Stimulated activated CD8-positive, alpha-beta memory T cell treated with anti-CD3 and anti-CD28 coated beads, Interleukin-7, amount 100 ng/mL, for 1 hour (primary cell): ENCODE measurements at places on chromosomes 3 and 15.

DNA sequence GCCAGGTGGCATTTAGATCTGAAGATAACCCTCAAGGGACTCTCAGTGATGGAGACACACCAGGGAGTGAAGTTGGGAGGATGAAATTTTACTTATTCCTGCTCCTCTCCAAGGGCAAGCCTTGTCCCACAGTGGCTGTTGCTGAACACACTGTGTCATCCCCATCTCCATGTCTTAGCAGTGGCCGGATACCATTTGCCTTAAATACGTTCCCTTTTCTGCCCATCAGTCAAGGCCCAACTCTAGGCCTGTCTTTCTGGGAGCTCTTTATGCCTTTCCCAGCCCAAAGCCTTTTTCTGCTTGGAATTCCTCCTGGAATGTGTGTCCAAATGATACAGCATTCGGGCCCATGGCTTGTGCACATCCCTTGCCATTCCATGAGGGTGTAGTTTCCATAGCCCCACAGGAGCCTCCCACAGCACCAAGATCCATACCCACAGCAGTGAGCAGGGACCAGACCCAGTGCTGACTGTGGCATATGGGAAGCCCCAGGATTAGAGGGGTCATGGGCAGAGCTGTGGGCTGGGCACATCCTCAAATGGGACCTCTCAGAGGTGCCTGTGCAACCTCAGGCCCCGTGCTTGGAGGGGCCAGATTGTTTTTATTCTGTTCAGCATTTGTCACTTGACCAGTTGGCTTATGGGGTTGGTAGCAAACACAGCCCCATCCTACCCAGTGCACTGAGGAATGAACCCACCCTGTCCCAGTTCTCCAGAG lies 63.7 kb upstream of the PRR23C start:
- no peak for DNase-seq

GRCh38 chr15:75599401-75599800 lies 20.3 kb upstream of the PTPN9 start:
- no peak for DNase-seq

DNA sequence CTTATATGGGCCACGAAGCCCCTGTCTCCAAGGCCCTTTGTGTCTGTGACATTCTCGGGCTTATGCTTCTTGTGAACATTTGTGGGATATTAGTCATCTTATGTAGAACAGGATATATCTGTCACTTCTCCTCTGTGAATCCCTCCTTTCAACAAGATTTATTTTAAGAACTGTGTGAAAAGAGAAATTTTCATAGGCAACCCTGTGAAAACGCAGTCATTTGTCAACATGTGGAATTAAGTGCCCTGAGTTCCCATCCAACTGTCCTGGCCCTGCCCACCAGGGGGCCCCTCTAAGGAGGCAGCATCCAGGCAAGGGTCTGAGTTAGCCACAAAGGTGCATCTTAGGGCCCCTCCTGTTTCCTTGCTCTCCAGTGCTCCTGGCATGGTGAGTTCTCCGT lies 76.8 kb upstream of the CHRNA7 start:
- DNase-seq, result no peak

DNA sequence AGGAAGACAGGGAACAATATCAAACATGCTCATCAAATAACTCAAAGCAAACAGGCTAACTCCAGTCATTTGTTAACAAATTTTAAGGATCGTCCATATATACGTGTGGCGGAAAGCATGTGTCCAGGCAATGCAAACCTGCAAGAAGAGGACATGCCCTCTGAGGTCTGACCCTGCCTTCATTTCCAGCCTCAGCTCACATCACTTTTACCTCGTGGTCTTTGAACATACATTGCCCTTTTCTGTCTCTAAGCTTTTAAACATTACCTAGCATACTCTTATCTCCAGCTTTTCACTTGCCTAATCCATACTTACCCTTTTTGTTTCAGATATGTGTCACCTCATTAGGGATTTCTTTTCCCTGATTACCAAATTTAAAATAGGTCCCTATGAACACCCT lies 944.4 kb downstream of the ROBO1 start:
- DNase-seq, result no peak

DNA sequence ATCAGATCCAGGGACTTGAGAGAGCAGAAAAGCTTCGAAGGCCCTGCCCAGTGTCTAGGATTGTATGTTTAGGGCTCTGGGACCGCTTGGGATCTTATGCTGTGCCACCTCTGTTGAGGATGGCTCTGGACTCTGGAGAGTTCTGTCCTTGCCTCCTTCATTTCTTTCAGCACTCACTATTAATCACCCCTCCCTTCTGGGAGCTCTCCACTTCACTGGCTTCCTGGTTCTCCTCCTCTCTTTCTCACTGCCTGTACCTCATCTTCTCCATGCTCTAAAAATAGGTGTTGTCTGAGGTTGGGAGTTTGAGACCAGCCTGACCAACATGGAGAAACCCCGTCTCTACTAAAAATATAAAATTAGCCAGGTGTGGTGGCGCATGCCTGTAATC lies 17.3 kb downstream of the MAPKBP1 start:
- DNase-seq, result no peak
